ENCODE measurements at places on chromosomes 6 and 20.

- DNase-seq: no peak
Observed at GRCh38 chr6:169800668-169801395, 49.4 kb downstream of the ERMARD start.

- no peak for DNase-seq
Observed at GRCh38 chr6:137876547-137876946, 9.5 kb downstream of the TNFAIP3 start.

- no peak for DNase-seq
Observed at GRCh38 chr6:130359736-130360135, 6.1 kb upstream of the TMEM200A start.

GRCh38 chr6:21163110-21163837, 430.3 kb upstream of the SOX4 start:
- no peak for DNase-seq

GRCh38 chr20:34538671-34539123, 19.8 kb upstream of the MAP1LC3A start:
- peak; percentile 62 for DNase-seq

GRCh38 chr20:20561841-20562240, 150.6 kb downstream of the RALGAPA2 start:
- no peak for DNase-seq

DNA sequence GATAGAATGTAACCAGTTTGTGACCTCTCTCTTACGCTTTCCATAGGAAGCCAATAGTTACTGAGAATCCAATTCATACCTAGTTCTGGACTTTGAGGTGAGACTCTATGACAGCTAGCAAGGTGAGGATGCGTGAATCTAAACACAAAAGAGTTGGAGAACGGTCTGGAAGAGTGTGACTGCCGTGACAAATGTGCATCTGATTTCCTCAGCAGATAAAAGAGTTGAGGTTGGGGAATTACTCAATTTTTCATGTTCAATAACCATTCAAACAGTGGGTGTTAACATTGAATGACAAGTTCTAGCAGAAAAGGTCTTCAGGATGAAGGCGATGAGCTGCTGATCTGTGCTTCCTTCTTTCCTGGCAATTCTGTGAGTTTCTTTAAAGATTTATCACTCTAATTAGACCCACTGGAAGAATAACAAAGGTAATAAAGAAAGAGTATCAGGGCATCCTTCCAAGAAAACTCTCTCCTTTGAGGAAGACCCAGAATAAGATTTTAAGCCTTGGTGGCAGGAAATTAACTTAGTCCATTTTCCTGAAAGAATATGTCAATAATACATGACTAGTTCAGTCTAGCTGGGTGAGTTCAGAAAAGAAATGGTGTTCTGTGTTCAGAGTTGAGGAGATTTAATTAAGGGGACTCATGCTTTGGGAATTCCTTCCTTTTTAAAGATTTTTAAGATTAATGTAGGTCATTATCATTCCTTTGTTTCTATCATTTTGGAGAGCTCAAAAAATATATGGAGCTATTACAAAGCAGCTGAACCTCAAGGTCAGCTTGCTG, 24.5 kb downstream of the KIF3B start:
- DNase-seq: no peak

- DNase-seq: no peak
Observed at GRCh38 chr6:18829272-18829870, 442.2 kb downstream of the RNF144B start.

DNA sequence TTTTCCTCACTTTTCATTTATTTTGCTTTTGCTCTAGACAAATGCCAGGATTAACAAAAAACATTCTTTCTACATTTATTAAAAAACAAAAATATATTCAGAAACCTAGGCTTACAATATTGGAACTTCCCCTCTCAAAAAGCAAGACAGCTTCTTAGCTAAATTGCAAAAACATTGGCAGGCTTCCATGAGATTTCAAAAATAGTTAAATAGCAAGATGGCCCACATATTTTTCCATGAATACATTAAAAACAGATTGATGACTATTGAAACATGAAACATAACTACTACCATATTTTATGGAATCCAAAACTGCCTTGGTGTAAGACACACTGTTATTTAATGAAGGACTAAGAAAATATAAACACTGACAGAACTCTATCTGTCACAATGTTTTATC, 92.0 kb downstream of the LY86 start:
- DNase-seq: no peak

DNA sequence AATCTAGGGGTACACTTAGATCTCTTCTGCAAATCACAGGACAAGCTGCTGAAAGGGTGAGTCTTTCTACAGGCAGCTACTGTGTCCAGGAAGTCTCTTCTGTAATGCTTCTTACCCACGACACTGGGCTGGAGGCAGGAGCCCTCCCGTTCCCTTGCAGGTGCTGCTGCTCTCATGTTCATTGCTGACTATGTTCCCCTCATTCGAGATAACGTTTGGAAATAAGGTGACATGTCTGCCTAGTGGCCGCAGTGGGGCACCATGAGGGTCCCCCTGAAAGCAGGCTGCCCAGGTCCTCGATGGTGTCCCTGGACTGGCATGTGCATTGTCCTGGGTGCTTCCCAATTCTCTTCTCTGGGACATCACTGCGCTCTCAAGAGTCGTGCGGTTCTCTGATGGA, 74.7 kb downstream of the SYNJ2 start:
- no peak for DNase-seq

- no peak for DNase-seq
Observed at GRCh38 chr6:36559011-36559793, 11.9 kb upstream of the STK38 start.

- DNase-seq: no peak
Observed at GRCh38 chr6:116533233-116533957, 12.1 kb downstream of the TRAPPC3L start.

GRCh38 chr6:145531032-145531431, 204.3 kb downstream of the EPM2A start:
- no peak for DNase-seq

- DNase-seq: no peak
Observed at GRCh38 chr6:12266571-12266970, 23.6 kb upstream of the EDN1 start.

GRCh38 chr20:33925867-33926266, 67.8 kb upstream of the RALY start:
- DNase-seq: no peak

GRCh38 chr6:659716-660581, 3.0 kb upstream of the HUS1B start:
- DNase-seq: no peak

DNA sequence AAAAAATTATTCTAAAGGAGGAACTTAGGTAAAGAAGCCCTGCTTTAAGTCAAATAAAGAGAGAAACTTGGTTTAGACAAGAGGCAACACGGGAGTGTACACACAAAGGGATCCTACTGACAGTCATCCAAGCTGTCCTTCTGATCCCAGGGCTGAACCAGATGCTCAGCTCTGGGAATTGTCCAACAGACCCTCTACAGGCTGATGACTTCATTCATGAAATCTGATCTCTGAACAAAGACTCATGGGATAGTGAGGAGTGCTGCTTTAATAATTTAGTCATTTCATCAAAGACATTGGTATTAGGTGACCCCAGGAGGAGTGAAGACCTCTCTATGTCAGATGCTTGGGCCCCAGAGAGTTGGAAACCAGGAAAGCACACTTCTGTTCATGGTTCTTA, 65.6 kb upstream of the ARMH2 start:
- DNase-seq: no peak

GRCh38 chr6:122553697-122554096, 56.5 kb upstream of the PKIB start:
- DNase-seq: no peak

DNA sequence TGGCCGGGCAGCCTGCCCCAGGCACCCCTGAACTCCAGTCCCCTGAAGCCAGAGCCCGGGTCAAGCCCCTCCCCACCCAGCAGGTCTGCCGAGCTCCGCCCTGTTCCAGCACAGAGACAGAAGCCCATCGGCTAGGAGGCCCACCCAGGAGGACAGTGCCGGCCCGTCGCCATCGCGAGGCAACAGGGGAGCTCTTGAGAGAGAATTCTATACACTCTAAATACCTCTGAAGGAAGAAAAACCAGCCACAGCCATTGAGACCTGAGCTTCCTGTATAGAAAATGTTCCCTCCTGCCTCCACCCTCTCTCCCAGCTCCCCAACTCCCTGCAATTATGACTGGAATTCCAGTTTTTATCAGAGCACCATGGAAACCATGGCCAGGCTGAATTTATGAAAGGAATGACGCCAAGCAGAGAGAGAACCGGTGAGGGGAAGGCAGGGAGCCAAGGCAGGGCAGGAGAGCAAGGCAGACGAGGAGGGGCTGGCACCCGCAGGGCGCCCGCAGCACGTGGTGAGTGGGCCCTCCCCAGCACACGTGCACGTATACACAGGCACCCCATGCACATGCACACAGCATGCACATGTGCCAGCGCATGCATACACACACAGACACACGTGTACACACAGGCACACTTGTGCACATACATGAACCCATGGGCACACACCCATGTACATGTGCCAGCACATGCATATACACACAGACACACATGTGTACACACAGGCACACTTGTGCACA, 27.6 kb upstream of the MRGBP start:
- DNase-seq: no peak

GRCh38 chr6:4922488-4923037, 81.3 kb downstream of the RPP40 start:
- DNase-seq: no peak

- DNase-seq: no peak
Observed at GRCh38 chr6:136521427-136521826, 28.8 kb downstream of the MAP7 start.

DNA sequence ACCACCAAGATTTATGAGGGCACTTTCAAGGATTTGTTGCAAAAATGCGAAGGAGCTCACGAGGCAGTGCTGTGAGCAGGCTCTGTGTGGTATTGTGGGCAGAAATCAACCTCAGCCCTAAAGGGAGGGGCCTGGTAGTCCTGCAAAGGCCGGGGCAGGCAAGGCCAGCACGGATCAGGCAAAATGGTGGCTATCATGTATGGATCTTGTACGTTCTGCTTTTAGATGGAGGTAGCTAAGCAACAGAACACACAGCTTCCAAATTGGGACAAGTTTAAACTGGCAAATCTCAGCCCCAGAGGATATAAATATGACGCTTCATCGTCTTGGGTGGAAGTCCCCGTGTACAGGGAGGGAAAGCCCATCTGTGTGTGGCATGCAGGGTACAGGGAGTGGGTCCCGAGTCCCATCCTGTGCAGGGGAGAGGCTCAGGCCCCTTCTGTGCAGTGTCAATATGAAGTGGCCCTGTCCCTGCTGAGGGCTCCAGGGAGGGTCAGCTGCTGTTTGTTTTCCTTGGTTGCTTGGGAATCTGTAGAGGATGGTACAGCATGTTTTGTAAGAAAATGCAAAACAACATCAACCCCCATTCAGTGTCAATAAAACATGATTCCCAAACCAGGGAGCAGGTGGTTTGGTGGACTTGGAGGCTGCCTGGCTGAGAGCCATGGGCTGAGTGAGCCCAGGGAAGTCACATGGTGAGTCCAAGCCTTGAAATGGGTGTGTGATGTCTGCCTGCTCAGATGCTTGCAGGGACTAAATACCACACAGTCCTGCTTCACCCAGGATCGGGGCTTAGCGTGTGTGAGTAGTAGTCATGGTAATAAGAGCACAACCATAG, 113.0 kb downstream of the SYCP2 start:
- DNase-seq: no peak

GRCh38 chr6:140732991-140733390, 1358.5 kb upstream of the CITED2 start:
- no peak for DNase-seq

DNA sequence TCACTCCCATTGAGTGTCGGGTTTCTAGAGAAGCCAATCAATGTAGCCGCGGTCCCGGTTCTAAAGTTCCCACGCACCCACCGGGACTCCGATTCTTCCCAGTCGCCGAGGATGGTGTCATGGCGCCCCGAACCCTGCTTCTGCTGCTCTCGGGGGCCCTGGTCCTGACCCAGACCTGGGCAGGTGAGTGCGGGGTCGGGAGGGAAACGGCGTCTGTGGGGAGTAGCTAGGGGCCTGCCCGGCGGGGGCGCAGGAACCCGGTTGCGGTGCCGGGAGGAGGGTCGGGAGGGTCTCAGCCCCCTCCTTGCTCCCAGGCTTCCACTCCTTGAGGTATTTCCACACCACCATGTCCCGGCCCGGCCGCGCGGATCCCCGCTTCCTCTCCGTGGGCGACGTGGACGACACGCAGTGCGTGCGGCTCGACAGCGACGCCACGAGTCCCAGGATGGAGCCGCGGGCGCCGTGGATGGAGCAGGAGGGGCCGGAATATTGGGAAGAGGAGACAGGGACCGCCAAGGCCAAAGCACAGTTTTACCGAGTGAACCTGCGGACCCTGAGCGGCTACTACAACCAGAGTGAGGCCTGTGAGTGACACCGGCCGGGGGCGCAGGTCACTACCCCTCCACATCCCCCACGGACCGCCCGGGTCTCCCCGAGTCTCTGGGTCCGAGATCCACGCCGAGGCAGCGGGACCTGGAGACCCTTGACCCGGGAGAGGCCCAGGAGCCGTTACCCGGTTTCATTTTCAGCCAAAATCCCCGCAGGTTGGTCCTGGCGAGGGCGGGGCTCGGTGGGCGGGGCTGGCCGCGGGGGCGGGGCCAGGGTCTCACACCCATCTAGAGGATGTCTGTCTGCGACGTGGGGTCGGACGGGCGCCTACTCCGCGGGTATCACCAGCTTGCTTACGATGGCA, 35.2 kb upstream of the HLA-G start:
- DNase-seq: peak; percentile 71

- no peak for DNase-seq
Observed at GRCh38 chr6:111482188-111482958, 645 bp downstream of the REV3L start.

DNA sequence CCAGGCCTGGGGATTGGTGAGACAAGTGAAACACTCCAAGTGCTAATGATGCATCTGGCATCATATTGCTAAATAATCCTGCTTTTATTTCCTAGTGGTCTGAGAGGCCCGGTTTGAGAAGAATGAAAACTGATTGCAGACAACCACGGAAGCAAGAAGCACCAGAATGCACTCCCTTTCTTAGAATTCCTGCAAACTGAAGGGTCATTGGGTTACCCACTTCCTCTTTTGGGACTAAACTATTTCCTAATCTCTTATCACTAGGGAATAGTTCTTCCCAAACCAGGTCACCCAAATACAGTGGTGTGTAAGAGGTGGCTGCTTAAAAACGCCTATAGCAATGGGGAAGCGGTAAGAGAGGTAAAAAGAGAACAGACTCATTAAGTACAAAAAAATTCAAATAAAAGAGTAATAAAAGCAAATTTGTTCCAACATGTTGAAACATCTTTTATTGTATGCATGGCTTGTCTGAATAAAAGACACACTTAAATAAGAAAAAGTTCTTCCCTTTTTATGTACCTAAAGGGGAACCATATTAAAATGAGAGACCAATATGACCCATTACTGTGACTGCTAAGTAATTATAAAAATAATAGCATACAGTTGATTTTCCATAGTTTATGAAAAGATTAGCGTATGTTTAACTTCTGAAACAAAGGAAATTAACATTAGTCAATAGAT, 125.8 kb downstream of the MYB start:
- DNase-seq: no peak

- DNase-seq: no peak
Observed at GRCh38 chr6:169249057-169249456, 4.6 kb downstream of the THBS2 start.

DNA sequence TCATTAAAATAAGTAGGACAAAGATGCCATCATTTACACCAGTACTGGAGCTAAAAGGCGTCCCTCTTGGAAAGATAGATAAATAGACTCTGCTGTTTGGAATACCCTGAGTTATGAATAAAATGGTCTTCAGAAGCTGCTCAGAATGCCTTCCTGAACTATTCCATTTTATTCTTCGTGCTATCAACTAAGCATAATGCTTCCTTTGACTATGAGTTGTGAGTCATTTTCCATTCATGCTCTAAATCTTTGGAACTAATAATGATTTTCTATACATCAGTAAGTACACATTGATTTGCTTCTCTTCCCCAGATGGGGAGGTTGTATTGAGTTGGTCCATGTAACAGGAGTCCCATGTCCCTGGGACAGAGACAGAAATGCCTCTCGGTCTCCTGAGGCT, 98.3 kb upstream of the PDE7B start:
- no peak for DNase-seq
